ENCODE measurements at places on chromosomes 7 and 10. TPM values are rescaled to one million over a fixed set of nuclear protein-coding genes. Genes with fewer than 3 reads are reported as not detected.

GRCh38 chr10:122265896-122266295 lies 5.2 kb upstream of the BTBD16 start:
- peak; percentile 64 for DNase-seq

DNA sequence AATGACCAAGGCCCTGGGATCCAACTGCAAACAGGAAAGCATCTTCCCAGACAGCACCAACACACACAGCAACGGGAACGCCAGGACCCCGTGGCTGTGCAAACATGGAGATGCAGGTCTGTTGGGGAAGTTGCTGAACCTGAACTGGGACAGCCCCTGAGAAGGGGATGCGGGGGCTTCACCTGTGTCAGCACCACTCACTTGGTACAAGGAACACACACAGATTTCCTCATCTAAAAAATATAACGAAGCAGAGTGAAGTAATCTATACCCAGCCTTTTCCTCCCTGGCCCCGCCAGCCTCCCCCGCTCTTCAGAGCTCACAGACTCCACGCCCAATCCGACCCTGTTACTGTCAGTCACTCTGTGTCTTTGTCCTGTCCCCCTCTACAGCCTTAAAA lies 93.0 kb downstream of the PTPRN2 start:
- DNase-seq, result no peak

DNA sequence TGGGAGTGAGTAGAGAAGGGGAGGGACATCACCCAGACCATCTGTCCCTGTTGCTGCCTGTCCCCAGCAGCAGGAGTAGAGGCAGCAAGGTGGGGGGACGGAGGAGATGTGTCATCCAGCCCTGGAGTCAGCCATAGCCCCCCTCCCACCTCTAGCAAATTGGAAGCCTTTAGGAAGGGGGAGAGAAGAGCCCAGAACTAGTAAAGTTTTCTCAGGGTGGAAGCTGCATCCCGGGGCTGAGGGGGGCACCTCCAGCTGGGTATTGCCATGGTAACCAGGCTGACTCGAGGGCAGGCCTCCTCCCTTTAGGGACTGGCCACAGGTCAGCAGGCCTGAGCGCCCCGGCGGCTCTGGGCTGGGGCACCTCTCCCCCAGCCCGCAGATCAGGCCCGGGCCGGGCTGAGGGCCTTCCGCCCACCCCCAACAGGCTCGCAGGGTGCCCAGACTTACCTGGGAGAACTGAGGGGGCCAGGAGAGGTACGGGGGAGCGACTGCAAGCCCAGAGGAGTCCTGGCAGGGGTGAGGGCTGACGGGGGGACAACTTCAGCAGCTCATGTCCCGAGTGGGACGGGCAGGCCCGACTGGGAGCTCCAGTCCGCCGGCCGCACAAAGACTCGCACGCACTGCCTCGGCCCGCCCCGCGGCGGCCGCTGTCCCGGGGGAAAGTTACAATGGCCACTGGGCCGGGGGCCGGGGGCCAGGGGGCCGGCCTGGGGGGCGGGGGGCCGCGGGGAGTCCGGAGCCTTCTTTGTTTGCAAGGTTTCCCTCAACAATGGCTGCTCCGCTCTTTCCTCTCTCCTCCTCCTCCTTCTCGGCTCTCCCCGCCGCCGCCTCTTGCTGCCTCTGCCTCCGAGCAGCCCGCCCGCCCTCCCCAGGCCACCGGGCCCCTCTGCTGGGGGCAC lies 6.0 kb downstream of the LDB1 start:
- no peak for DNase-seq

UTF1 gene
- total RNA-seq, result not detected

Measured in epithelial cell of proximal tubule (primary cell).